ENCODE measurements at places on chromosomes 11 and 22.

DNA sequence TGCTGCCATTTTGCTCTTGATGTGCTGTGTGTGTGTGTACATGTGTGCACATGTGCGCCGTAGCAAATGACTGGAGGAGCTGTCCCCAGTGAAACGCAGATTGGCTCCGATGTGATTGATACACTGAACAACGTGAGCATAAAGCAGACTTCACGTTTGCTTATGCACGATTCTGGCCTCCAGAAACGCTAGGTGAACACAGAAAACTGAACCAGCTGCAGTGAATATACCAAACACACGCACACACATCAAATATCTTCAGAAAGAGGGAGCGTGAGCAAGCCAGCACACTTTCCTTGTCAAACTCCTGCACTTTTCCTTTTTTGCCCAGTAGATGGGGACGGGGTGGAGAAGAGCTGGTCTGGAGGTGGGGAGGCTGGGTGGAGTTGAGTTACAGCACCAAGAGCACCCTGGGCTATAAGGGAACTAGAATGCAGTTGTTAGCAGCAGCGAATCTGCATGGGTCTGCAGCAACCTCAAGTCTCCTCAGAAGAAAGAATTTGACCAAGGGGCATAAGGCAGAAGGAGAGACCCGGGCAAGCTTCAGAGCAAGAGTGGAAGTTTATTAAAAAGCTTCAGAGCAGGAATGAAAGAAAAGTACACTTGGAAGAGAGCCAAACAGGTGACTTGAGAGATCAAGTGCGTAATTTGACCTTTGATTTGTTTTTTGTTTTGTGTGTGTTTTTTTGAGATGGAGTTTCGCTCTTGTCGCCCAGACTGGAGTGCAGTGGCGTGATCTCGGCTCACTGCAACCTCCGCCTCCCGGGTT, 77.8 kb upstream of the CADM1 start:
- DNase-seq = no peak

- DNase-seq = no peak
Observed at GRCh38 chr22:47112994-47113852, 350.8 kb downstream of the TBC1D22A start.

DNA sequence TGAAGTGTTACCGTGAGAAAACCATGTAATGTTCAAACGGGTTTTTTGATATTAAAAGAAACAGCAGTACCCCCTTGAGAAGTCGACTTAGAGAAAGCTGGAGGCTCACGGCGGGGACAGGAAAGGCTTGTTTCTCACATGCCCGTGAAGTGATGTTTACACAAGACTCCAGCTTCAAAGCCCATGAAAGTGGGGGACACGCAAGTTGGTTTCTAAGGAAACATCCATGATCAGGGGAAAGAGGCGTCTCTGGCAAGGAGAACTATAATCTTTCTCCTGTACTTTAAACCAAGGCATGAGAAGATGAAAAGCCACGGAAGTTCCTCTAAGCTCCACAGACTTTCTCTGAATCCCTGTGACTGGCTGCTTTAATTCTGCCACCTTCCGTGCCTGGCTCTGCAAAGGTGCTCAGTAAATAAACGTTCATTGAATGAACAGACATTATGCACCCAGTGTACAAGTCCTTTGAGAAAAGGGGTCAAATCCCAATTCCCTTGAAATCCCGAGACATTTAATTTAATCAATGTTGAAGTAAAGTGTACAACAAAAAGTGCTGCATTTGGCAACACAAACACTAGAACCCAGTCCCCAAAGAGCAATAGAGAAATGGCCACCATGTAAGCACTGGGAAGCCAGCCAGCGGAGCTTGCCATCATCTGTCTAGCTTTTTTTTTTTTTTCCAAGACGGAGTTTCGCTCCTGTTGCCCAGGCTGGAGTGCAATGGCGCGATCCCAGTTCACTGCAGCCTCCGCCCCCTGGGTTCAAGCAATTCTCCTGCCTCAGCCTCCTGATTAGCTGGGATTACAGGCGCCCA, 58.7 kb downstream of the AHNAK start:
- DNase-seq = no peak

DNA sequence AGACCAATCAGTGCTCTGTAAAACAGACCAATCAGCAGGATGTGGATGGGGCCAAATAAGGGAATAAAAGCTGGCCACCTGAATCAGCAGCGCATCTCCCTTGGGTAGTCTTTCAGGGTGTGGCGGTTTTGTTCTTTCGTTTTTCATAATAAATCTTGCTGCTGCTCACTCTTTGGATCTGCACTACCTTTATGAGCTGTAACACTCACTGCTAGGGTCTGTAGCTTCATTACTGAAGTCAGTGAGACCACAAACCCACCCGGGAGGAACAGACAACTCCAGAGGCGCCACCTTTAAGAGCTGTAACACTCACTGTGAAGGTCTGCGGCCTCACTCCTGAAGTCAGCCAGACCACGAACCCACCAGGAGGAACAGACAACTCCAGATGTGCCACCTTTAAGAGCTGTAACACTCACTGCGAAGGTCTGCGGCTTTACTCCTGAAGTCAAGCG, 175.5 kb upstream of the PDGFD start:
- no peak for DNase-seq

GRCh38 chr11:11588891-11589290, 32.9 kb downstream of the GALNT18 start:
- no peak for DNase-seq

GRCh38 chr11:134273317-134273712, 2.9 kb upstream of the GLB1L3 start:
- DNase-seq = no peak

- DNase-seq = no peak
Observed at GRCh38 chr11:60984149-60984548, 12.7 kb downstream of the CD6 start.

- DNase-seq = peak; percentile 89
Observed at GRCh38 chr11:67613960-67614715, 7.4 kb downstream of the NDUFV1 start.

- DNase-seq = no peak
Observed at GRCh38 chr11:12079726-12080556, 30.4 kb upstream of the MICAL2 start.

- DNase-seq = no peak
Observed at GRCh38 chr11:119671561-119672015, 57.4 kb downstream of the NECTIN1 start.

DNA sequence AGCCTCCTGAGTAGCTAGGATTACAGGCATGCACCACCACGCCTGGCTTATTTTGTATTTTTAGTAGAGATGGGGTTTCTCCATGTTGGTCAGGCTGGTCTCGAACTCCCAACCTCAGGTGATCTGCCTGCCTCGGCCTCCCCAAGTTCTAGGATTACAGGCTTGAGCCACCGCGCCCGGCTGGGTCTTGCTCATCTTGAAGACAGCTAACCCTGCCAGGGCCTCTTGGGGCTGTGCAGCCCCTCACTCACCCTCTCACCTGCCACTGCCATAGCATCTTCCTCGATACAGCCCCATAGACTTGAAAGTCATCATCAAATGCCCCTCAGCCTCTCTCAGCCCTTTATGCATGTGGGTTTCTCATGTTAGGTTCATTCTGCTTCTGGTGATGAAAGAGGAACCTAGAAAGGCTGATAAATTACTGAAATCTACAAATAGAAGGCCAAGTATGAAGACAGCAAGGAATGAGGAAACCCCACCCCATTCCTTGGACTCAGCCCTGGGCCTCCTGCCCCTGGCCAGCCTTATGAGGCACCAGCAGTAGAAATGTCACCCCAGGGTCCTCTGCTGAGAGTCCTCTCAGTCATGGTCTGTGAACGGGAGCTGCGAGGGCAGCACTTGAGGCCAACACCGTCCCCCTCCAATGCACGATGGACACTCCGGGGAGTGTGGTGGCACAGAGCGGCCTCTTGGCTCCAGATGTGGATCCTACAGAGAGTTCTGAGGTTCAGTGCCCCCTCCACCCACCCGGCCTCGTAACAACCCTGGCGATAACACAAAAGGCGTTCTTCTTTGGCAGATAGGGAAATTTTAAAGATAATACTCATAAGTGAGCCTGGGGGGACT, 24.8 kb downstream of the SCGB1A1 start:
- no peak for DNase-seq

DNA sequence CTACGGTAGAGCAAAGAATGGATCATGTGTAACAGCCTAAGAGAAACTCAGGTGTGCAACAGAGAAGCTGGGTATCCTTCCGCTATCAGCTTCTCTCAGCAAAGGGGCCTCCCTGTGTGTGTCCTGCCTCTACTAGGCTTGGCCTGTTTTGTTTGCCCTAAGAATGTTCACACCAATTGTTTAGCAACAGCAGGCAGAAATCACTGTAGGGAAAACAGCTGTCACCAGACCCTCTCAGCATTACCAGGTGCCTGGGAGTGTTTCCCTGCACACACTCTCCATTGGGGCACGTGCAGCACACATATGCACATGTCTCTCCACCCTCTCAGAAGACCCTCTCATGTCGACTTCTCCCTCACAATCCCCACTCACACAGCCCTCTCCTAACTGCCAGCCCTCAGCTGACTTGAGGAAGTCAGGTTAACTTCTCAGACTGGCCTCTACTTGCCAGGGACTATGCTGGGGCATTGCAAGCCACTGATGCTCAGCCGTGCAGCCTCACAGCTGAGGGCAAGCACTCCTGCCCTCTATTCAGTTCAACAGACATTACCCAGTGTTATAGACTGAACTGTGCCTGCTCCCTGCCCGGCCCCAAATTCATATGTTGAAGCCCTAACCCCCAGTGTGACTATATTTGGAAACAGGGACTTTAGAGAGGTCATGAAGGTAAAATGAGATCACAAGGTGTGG, 97.6 kb downstream of the TRIM29 start:
- no peak for DNase-seq

DNA sequence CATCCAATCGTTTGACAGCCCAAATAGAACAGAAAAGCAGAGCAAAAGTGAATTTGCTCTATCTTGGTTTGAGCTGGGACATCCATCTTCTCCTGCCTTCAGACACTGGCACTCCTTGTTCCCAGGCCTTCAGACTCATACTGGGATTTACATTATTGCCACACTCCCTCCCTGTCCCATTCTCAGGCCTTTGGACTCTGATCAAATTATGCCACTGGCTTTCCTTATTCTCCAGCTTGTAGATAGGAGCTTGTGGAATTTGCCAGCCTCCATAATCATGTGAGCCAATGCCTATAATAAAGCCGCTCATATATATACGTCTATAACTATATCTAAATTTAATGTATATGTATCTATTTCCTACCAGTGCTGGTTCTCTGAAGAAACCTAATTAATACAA, 568.3 kb upstream of the KIRREL3 start:
- DNase-seq = no peak

All from CD4-positive, alpha-beta T cell treated with Interleukin-4 for 4 hours (primary cell).